ENCODE measurements at places on chromosomes 5 and 9.

GRCh38 chr9:76271755-76272154 lies 122.5 kb downstream of the RFK start:
- DNase-seq: no peak

DNA sequence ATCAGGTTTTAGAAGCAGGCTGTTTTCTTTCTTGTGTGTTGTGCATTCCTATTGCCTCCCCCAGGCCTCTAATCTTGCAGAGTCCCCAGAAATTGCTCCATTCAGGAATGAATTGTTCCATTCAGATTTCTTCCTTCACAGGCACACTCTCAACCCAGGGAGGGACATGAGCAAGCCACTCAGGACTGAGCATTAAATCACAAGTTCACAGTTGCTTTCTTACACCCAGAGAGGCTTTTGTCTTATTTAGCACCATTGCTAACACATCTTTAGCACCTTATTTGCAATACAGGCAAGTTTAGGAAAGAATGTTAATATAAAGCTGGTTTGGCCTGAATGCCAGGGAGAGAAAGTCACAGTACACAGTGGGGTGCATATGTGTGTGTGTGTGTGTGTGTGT lies 221.4 kb downstream of the RAB3C start:
- no peak for DNase-seq

- DNase-seq: no peak
These were observed 1929.5 kb upstream of the CDH9 start for GRCh38 chr5:28967848-28968247.

DNA sequence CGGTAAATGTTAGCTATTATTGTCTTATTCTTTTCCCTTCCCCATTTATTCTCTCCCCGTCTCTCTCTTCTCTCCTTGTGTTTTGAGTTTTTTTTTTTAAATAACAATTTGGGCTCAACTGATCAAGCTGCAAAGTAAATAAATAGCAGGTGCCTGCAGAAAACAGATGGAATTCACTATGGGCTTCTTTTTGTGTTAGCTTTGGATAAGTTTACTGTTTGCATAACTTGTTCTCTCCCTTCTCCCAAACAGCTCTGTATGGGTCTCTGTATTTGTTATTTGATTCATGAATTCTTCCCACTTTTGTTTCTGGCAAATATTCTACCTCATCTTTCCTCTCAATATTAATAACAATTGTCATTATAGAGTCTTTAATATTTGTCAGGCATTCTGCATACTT lies 111.8 kb upstream of the ASTN2 start:
- DNase-seq: no peak

DNA sequence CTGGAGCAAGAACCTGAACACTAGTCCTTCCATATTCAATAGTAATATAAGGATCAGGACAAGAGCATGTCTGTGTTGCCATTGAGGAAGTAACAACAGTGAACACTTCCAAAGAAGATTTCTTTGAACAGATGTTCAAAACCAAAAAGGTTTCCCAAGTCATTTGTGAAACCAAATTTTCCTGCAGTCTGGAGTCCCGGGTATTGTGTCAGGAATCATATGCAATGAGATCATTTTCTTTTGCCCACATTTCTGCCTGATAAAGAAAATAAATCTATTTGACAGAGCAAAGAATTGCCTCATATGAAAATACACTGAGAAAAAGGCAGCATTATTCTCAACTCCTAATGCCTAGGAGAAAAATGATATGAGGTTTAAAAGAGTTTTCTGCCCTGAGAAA lies 151.7 kb downstream of the SNX18 start:
- DNase-seq: no peak

DNA sequence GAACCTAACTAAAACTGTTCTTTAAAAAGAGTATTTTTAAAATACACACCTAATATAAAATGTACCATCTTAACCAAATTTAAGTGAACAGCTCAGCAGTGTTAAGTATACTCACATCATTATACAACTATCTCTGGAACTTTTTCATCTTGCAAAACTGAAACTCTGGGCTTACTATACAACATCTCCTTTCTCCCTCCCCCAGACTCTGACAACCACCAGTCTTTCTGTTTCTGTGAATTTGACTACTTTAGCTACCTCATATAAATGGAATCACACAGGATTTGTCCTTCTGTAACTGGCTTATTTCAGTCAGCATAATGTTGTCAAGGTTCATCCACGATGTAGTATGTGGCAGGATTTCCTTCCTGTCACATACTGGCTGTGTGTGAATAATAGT lies 93.5 kb downstream of the FOXD1 start:
- DNase-seq: no peak

DNA sequence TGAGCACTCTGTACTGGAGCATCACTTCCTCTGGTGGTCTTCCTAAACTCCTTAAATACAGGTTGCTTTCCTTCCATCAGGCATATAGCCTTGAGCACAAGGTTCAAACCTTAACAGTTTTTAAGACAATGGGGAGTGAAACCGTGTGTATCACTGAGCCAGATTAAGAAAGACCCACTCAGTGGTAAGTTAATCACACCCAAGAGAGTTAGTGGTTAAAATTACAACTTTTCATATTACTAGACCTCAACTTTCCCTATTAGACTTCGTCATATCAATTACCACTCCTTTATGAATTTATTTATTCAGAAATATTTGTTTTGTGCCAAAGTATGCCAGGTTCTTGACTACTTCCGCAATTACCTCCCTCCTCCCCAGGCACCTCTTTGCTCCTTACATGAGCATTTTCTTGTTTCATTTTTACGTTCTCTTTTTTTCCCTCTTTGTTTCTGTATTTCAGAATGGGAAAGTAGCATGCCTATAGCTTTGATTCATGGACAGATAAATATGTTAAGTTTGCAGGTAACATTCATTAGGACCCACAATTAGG lies 351.0 kb downstream of the KIAA0825 start:
- DNase-seq: no peak

DNA sequence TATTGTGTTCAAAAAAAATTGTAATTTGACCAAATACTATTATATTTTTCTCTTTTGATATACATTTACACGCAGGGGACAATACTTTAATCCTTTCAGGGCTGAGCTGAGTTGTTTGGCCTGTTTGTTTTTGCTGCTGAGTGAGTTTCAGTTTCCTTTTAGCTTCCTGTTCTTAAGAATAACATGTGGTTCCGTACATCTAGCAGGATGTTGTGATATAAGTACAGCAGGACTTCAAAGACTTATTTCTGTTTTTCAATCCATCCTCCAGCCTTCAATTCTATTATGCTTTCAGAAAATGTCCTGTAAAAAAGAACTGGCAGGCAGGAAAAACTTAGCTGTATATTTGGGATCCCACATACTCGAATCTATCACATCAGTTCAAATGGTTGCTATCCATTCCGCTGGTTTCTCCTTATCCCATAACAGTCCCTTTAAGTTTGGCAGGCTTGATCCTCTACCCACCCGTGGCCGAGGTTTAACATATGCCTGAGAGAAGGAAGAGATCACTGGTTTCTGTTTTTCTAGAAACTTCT lies 1037.3 kb upstream of the ACO1 start:
- DNase-seq: no peak

GRCh38 chr5:31901807-31902530 lies 263.0 kb downstream of the PDZD2 start:
- no peak for DNase-seq

GRCh38 chr5:84885485-84886258 lies 501.0 kb upstream of the EDIL3 start:
- DNase-seq: no peak

GRCh38 chr5:173858670-173859407 lies 29.3 kb upstream of the CPEB4 start:
- no peak for DNase-seq

GRCh38 chr9:72703574-72703973 lies 182.2 kb downstream of the TMC1 start:
- no peak for DNase-seq

DNA sequence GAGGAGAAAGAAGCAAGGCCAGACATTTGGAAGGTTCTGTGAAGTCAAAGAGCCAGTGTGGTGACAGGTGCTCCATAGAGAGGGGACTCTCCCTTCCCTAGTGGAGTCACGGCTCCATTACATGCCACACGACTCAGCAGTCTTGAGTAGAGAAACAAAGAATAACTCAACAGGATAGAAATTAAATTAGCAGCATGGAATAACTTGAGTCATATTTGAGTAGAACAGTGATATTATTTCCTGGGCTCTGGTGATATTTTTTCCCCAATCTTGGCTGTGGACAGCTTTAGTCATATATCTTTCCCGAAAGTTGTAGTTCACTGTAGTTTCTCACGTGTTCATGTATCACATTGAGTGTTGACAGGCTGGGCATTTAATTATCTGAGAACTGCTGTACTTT lies 149.7 kb upstream of the EFNA5 start:
- DNase-seq: no peak

DNA sequence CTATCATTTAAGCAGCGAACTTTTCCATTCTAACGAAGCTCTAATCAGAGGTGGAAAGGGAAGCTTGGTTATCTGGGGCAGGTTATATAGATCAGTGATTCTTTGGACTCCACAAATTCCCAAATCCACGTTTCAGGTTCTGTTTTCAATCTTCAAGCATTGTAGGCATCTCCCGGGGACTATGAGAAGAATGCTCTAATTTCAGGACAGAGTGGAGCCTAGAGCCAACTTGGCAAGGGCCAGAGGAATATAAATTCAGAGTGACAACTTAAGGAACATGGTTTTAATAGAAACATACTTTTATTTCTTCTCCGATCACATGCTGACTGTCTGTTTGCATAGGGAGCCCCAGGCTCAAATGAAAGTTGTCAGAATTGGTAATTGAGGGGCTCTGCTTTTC lies 514.0 kb upstream of the KLF4 start:
- no peak for DNase-seq

- no peak for DNase-seq
These were observed 317.0 kb upstream of the ADCY2 start for GRCh38 chr5:7078901-7079300.

GRCh38 chr5:58015175-58015574 lies 444.7 kb downstream of the PLK2 start:
- no peak for DNase-seq

DNA sequence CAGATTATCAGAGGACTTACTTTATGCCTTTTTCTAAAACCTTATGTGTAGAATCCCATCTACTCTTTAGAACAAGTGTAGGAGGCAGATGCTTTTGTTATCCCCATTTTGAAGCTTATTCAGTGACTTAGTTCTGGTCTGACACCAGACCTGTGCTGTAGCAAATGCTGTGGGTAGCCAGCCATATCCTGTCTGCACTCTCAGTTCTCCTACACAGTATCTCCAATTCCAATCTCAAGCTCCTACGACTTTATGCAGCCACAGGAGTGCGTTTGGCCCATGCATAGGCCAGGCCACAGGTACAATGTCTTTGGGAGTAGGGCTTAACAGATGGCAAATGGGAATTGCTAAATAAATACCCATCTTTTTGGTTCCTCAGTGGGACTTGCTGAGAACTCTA lies 292.6 kb downstream of the MCTP1 start:
- DNase-seq: no peak

GRCh38 chr5:169591636-169592035 lies 8.1 kb downstream of the SPDL1 start:
- no peak for DNase-seq

DNA sequence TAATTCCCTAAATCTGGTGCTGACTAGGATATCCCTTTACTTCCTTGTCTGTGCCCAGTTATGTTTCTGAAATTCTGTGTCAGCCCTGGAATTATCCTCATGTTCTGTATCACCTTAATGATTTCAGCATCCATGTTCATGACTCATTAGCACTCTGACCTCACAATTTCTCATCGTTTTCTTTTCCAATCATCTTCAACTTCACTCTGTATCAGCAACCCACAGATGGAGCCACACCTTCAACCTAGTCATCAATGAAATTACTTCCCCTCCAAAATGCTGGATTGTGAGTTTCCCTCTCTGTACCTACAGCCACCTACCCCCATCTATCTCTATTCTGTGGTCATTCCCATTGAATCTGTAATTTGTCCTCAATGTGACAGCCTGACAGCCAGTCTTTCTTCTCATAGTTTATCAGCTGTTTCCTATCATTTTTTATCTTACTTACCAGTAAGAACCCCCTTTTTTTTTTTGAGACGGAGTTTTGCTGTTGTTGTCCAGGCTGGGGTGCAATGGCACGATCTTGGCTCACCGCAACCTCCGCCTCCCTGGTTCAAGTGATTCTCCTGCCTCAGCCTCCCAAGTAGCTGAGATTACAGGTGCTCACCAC lies 3.1 kb upstream of the IL6ST start:
- no peak for DNase-seq

- no peak for DNase-seq
These were observed 127.2 kb upstream of the ASTN2 start for GRCh38 chr9:117542021-117542420.

- DNase-seq: no peak
These were observed 199.7 kb downstream of the ISL1 start for GRCh38 chr5:51582871-51583394.

GRCh38 chr5:93249651-93250289 lies 331.2 kb downstream of the NR2F1-AS1 start:
- DNase-seq: no peak

- DNase-seq: no peak
These were observed 15.9 kb upstream of the RPL26L1 start for GRCh38 chr5:172943283-172943841.

DNA sequence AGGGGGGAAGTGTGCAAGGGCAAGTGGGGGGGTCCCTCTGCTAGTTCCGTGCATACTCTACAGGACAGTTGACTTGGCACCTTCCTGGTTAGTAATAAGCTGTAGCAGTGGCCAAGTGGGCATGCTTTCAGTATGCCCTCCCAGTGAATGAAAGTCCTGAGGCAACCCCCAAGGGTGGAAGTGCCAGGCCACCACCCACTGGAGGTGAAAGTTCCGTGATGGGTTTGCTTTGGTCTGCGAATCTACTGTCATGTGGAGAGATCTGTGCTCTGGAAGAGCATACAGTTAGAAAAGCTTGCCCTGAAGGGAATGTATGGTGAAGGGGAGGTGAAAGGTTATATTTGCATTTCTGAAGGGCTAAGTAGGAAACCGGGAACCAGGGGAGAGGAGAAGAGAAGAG lies 10.3 kb downstream of the FXN start:
- DNase-seq: no peak

- DNase-seq: no peak
These were observed 971 bp downstream of the TMEM267 start for GRCh38 chr5:43482490-43483297.

- no peak for DNase-seq
These were observed 244.6 kb upstream of the EFNA5 start for GRCh38 chr5:107915176-107915812.

DNA sequence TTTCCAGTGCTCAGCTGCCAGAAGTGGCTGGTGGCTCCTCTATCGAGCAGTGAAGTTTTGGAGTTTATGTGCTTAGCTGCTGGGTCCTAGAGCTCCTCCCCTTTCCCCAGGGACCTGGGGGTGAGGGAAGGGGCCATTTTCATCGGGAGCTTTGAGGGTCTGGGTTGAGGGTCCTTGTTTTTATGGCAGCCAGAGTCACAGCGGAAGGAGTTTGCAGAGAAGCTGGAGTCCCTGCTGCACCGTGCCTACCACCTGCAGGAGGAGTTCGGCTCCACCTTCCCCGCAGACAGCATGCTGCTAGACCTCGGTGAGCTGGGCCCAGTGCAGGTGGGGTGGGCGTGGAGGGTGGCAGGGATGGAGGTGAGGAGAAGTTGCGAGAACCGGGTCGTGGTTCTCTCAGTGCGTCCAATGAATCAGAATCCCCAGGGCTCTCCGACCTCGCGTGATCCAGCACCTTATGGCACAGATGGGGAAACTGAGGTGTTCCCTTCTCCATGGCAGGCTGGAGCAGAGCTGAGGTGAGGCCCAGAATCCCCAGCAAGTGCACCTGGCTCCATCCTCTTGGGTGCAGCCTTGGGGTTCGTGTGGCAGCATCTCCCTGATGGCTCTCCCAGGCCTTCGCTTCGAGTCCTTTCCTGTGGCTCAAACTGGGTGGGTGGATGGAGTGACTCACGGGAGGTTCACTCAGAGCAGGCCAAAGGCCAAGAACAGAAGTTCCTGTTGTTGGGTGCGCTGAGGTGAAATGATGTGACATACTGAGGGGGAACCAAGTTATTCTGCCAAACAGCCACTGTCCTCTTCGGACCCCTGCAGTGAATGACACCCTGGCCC lies 21.7 kb upstream of the DOLPP1 start:
- no peak for DNase-seq

Measured in activated naive CD4-positive, alpha-beta T cell (primary cell).